Common myeloid progenitor, CD34-positive (primary cell): ENCODE measurements at places on chromosomes 4 and X.

DNA sequence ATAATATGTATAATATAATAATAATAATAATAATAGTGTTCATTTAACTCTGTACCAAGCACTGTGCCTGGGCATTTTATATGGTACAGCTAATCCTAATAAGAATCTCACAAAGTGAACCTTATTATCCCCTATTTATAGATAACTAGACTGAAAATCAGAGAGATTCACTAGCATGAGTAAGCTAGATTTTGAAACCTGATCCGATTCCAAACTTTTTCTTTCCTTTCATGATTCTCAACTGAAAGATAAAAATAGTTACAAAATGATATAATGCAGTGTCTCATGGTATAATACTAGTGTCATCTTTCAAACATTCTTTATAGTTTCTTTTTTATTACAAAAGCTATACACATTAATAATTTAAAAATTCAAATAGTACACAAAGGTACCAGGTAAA lies 55.9 kb upstream of the RNF128 start:
- no peak for DNase-seq

GRCh38 chrX:106246511-106246910 lies 78.4 kb downstream of the PWWP3B start:
- no peak for DNase-seq

GRCh38 chrX:129781134-129781672 lies 1.5 kb downstream of the SASH3 start:
- peak; percentile 61 for DNase-seq

DNA sequence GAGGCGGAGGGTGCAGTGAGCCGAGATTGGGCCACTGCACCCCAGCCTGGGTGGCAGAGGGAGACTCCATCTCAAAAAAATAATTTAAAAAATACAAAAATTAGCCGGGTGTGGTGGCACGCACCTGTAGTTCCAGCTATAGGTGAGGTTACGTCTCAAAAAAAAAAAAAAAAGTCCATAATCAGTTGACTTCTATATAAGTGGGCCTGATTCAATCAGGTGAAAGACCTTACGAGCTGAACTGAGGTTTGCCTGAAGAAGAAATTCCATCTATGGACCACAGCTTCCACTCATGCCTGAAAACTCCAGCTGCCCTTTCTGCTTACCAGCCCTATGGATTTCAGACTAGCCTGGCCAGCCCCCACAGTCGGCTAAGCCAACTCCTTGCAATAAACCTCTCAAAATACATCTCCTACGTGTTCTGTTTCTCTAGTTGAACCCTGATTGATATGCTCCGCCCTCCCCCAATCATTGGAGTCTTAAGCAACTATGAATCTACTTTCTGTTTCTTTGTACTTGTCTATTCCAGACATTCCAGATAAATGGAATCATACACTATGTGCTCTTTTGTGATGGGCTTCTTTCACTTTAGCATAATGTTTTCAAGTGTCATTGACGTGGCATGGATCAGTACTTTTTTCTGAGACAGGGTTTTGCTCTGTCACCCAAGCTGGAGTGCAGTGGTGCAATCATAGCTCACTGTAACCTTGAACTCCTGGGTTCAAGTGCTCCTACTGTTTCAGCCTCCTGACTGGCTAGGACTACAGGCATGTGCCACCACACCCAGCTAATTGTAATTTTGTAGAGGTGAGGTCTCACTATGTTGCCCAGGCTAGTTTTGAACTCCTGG lies 36.6 kb downstream of the SAT1 start:
- no peak for DNase-seq
